HEK293T (cell line): ENCODE measurements at places on chromosomes 4 and X.

DNA sequence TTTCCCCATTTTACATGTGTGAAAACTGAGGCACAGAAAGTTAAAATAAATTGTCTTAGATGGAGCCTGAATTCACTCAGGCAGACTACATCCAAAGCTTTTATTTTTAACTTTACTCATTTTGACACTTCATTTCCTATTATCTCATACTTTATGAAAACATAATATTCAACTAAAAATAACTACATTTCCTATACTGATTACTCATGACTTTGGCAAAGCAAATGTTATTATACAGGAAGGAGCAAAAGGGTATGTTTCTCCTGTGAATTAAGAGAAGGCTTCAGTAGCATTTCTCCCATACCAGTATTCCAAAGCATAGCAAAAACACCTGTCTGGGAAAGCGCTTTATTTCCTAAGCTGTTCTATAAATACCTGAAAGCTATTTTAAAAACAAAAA lies 178.6 kb downstream of the ADAMTS3 start:
- no peak for DNase-seq

- no peak for DNase-seq
These were observed 258.4 kb downstream of the BCOR start for GRCh38 chrX:39839371-39839770.

GRCh38 chrX:134752981-134753717 lies 94.9 kb upstream of the PLAC1 start:
- no peak for DNase-seq

DNA sequence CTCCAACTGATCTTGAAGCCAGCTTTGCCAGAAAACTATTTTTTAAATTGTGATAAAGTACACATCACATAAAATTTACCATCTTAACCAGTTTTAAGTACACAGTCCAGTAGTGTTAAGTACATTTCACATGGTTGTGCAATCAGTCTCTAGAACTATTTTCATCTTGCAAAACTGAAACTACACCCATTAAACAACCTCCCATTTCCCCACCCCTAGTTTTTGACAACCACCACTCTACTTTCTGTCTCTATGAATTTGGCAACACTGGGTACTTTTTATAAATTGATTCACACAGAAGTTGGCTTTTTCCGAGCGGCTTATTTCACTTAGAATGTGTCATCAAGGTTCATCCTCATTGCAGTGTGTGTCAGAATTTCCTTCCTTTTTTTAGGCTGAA lies 31.0 kb downstream of the TRPC5 start:
- DNase-seq: no peak

DNA sequence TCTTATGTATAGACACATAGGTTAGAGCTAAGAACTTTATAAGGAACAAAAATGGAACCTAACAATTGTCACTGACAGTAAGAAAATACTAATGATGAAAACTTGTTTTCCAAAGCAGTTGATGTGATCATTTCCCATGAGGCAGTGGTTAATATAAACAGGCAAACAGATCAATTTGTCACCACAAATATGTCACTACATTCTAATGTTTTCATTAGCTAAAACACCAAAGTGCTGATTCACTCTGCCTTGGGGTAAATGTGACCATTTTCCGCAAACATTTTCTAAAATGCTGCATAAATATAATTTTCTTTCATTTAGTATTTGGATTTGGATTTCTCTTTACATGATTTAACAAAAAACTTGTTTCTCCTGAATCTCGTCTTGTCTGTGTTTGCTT lies 408.9 kb upstream of the CTSO start:
- DNase-seq: no peak

DNA sequence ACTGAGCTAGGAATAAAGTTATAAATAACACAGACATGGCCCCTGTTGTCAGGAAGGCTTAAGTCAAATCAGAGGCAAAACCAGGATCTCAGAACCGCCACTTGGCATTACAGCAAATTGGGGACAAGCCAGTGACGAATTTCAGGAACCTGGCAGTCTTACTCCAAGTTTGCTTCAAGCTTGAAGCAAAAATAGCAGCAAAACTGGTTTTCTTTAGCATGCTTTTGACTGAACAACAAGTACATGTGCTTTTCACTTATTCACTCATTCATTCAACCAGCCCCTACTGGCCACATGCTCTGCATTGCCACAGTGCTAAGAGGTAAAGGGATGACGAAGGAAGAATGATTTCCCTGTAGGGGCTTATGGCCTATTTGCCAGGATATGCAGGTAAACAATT lies 253.9 kb upstream of the PPARGC1A start:
- no peak for DNase-seq

- DNase-seq: no peak
These were observed 32.5 kb downstream of the TSPAN5 start for GRCh38 chr4:98625920-98626319.

DNA sequence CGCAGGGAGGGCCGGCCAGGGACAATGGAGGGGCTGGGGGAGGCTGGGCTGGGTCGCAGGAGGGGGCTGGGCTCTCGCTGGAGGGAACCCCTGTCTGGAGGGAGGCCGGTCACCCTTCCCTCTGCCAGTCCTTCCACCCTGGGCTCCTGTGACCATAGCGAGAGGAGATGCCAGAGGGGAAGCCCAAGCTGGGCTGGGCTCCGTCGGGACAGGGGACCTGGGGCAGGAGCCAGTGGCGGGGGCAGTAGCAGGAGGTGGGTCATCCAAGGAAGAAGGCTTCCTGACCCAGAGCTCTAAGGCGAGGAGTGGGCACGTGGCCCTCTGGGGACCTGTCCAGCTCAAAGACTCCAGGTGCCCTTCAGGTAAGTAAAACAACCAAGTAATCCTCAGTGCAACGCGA lies 16.9 kb downstream of the CTAG1B start:
- peak; percentile 1 for DNase-seq

DNA sequence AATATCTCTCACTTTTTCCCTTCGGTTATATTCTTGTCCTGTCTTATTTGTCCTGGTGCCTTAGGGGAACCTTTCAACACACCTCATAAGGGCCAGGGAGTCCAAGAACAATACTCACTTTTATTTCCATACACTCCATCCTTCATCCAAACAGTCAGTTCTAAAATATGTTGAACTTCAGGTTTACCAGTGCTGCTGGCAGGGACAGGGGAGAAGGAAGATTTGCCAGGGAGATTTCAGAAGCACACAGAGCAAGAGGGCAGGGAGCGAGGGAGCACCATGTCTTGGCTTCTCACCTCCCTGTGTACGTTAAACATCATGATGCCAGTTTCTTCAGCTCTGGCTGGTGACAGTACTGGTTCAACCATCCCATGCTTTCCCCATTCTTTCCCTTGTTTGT lies 631.1 kb upstream of the FAT1 start:
- DNase-seq: no peak

DNA sequence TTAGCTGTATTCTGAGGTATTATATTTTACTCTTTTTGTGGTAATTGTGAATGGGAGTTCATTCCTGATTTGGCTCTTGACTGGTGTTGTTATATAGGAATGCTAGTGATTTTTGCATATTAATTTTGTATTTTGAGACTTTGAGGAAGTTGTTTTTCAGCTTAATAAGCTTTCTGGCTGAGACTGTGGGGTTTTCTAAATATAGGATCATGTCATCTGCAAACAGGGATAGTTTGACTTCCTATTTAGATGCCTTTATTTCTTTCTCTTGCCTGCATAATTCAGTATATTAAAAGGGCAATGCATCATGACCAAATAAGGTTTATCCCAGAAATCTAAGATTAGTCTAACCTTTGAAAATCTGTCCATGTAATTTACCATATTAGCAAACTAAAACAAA lies 44.7 kb upstream of the EPGN start:
- DNase-seq: no peak

- no peak for DNase-seq
These were observed 10.7 kb downstream of the PPARGC1A start for GRCh38 chr4:23878912-23879732.

- no peak for DNase-seq
These were observed 213.0 kb upstream of the GK2 start for GRCh38 chr4:79621061-79621460.

DNA sequence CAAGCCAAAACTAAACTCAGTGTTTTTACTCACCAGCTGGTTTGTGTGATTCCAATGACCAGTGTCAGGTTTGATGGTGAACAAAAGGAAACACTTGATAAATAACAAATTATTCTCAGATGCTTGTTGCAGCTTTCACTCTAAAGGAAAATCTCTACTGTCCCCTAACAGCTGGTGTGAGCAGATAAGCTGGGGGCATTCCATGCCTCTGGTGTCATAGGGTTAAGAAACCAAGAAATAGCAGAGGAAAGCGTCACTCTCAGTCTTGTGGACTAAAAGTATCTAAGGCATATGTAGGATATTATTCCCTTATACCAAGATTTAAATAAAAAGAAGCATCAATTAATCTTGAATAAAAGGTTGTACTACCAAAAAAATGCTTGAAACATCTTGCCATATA lies 24.3 kb downstream of the TRPC5 start:
- no peak for DNase-seq

DNA sequence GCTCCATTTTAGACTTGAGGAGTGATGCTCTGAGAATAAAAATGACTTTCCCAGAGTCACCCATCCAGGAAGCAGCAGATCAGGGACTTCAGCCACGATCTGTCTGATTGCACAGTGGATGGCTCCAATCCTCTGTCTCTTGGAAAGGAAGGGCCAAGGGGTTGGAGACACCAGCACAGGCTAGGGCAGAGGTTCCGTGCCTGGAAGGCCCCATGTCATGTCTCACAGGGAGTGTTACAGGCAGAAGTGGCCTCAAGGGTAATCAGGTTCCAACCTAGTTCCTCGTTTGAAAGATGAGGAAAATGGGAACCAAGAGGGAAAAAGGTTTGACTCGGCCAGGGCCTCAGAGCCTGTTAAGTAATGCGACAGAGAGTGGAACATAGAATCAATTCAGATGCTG lies 160.0 kb downstream of the EFNB1 start:
- DNase-seq: peak; percentile 1

DNA sequence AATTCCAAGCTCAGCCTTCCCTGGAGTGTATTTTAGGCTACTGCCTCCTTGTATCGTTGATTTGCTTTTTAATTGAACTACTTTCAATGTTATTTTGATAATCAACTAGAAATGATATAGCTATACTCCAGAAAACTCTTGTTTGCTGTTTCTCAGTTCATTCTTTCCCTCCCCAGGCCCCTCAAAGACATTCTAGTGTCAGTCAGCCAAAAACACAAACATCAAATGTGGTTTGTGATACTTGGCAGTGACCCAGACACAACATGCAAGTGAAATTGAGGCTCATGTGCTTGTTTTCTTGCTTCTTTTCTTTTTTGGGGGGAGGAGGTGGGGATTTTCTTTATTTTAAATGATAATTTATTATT lies 7.6 kb downstream of the FAT4 start:
- no peak for DNase-seq

GRCh38 chr4:145043306-145043705 lies 54.7 kb downstream of the ANAPC10 start:
- no peak for DNase-seq

DNA sequence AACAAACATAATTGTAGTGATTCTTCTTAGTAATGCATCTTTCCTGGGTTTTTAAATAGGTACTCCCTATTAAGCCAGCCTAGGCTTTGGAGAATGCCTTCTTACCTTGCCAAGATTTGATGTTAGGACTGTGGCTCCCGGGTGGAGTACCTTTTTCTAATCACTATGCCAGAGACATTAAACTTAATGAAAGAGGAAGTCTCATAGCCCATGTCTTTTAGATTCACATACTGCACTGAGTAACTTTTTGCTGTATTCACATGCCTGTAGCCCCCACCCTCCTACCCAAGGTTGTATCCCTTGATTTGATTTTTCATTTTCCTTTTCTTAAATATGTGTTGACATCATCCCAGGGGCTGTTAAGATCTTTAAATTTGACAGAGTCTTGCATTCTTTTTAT lies 104.2 kb upstream of the TLR2 start:
- no peak for DNase-seq

DNA sequence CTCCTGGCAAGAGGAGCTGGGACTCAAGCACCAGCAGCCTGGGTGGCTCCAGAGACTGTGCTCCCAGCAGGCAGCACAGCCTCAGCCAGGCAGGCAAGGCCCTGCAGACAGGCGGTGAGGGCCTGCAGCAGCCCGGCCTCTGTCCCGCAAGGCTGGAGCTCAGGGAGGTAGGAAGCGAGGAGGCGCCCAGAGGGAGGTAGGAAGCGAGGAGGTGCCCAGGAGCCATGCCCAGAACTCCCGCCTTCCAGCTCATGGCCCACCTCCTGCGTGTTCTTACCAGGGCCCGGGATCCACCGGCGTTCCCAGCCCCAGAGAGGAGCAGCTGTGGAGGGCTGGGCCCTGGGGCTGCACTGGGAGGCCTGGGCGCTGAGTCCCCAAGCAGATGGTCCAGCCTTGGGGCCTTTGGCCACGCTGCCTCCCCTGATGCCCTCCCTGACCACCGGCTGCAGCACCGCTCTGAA lies 133.1 kb downstream of the HMX1 start:
- DNase-seq: no peak

GRCh38 chr4:78863254-78863869 lies 75.9 kb downstream of the PAQR3 start:
- DNase-seq: no peak

DNA sequence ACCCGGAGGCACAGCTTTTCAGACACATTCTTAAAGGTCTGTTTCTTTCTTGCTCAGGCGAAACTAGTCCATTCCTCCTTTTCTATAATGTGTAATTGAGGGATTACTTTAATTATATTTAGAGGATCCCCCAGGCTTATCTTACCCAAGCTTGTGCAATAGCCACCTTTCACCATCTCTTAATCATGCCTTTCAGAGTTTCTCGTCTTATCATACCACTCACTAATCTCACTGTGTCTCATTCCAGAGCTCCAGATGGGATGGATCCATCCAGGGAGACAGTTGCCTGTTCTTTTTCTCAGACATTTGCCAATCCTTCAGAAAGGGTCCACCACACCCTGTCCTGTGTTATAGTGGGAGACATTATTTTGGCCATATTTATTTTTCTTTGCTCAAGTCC lies 12.5 kb downstream of the SPARCL1 start:
- no peak for DNase-seq

DNA sequence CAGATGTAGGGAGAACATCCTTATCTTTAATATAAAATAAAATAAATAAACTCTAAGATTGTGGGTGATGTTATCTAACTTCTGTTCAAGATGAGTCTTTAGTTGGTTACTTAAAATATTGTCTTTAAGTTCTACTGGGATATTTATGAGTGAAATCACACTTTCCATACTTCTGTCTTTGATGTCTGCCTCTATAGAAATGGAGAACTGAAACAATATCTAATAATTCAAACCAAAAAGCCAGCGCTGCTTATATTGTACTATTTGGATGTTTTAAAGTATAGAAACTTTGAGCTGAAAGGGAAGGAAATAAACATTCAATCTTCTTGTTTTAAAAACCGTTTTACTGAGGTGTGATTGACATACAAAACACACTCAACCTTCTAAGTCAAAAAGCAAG lies 44.8 kb upstream of the RPS6KA3 start:
- DNase-seq: no peak

GRCh38 chr4:152605031-152605430 lies 69.1 kb upstream of the FBXW7 start:
- DNase-seq: no peak

DNA sequence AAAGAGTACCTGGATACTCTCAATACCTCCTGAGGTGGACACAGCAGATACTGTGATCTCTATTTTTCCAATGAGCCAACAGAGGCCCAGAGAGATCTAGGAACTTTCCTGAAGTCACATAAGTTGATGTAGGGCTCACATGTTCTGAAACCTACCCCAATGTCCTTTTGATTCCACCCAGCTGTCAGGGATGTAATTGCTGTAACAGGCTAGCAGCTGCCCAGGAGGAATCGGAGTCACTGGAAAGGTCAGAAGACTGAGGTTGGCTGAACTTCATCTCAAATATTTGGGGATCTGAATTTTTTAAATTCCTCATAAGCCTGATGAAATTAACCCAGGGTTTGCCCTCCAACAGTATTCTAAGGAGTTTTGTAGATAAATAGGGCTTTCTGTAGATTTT lies 52.5 kb upstream of the PROM1 start:
- no peak for DNase-seq
